ENCODE measurements at places on chromosomes 11 and 22.

GRCh38 chr11:128906185-128907050 lies 15.3 kb downstream of the KCNJ5 start:
- DNase-seq: no peak

DNA sequence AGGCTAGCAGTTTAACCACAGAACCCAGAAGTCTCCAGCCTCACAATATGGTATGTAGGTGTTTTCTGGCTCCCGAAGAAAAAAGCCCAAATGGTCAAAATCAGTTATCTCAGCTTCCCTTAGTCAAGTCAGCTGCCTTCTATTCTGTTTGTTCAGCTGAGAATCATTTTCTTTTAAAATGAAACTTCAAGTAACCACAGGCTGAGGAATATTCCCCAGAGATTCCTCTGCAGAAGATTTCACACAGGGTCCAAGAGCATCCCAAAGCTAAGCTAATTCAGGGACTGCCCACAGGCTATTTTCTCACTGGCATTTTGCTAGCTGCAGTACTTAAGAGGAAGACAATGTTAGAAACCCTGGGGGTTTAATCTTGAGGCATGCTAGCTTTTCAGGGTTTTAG lies 977.0 kb upstream of the CHORDC1 start:
- DNase-seq: no peak

GRCh38 chr11:105449100-105449734 lies 160.7 kb upstream of the GRIA4 start:
- no peak for DNase-seq

GRCh38 chr11:134807997-134808396 lies 396.0 kb upstream of the B3GAT1 start:
- DNase-seq: no peak

GRCh38 chr11:43758927-43759326 lies 78.4 kb downstream of the HSD17B12 start:
- DNase-seq: no peak

DNA sequence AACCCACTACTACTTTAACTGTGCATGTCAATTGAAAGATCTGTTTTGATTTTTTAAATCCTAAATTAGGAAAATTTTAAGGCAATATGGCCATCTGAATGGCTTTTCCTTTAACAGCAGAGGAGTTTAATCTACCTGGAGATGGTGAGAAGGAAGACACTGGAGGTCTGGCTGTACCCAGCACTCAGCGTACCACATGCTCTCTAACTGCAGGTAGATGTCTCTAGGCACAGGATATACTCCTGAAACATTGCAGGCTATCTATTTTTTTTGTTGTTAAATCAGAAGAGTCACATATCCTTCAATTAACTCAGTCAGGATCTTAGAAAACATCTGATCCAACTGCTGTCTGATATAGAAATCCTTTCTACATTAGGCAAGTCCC lies 17.3 kb upstream of the CASTOR1 start:
- DNase-seq: no peak
